ENCODE measurements at places on chromosomes 7 and 10.

GRCh38 chr7:127383123-127383835 lies 9.2 kb downstream of the ZNF800 start:
- DNase-seq, result no peak

GRCh38 chr10:12902135-12902572 lies 99.4 kb downstream of the CCDC3 start:
- peak; percentile 53 for DNase-seq

DNA sequence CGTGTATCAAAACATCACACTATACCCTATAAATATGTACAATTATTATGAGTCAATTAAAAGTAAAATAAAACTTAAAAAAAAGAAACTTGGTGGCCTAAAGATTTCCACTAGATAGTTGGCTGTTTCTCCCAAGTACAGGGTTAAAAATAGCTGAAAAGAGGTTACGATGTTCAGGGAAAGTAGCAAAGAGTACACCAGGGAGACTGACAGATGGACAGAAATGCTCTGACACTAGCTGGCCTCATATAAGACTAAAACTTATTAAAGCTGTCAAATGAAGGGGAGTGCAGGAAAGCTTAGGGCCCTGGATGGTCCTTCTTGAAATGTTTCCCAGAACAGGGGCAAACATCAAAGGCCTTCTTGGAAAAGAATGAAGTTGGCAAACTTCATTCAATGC lies 51.3 kb downstream of the TCAF1 start:
- DNase-seq, result no peak

- DNase-seq, result no peak
These were observed 392.5 kb downstream of the NRG3 start for GRCh38 chr10:82267465-82267864.

GRCh38 chr7:101169838-101170551 lies 4.6 kb upstream of the VGF start:
- peak; percentile 77 for DNase-seq

DNA sequence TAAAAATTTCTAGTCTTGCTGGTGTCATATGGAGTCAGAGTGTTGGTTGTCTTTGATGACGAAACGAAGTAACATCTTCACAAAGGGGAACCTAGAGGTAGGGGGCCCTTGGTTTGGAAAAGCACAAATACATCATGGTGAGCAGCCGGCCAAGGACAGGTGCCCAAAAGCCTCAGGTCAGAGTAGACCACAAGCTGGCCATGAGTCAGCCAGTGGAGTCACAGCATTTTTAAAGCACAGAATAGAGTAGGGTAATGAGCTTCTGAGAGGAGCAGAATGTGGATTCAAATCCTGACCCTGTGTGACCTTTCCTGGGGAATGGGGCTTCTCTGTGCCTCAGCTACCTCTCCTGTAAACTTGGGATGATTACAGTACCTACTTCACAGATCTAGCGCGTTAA lies 5.3 kb downstream of the CAMK2B start:
- DNase-seq, result no peak

DNA sequence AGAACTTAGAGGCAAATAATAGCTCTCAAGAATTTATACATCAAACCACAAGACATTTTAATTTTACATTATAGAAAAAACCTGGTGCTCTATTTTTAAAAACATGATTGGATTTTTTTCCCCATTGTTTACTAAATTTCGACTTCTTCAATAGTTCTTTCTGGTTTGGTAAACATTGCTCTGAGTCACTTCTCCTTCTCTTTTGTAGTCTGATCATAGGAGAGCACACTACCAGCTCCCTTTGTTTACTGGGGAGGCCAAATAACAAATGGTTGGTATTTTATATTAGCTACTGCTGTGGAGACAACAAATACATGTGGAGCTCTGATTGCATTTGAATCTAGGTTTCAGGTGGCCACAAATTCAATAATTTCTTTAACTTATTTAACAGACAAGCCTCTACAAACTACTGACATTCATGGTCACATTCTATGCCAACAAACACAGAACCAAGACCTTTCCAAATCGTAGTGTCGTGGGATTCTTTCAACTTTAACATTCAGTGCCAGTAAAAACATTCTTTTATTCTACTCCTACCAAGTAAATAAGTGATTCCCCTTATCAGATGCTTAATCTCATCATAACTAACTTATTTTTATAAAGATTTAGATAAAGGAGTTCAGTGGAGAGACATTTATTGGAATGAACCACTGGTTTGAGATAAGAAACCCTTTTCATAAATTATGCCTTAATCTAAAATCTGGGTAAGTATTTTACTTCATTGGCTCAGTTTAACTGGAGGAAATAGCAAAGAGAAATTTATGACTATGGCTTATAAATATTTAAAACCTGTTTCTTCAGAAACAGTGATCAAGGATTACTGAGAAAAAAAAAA lies 17.7 kb upstream of the FXYD4 start:
- no peak for DNase-seq

GRCh38 chr7:144388950-144389349 lies 14.5 kb downstream of the NOBOX start:
- no peak for DNase-seq

GRCh38 chr7:148262721-148263229 lies 327.8 kb upstream of the C7orf33 start:
- peak; percentile 32 for DNase-seq

- no peak for DNase-seq
These were observed 410.0 kb downstream of the HTR7 start for GRCh38 chr10:90447831-90448230.

- no peak for DNase-seq
These were observed 46.6 kb upstream of the ADRA2A start for GRCh38 chr10:111030042-111030750.

DNA sequence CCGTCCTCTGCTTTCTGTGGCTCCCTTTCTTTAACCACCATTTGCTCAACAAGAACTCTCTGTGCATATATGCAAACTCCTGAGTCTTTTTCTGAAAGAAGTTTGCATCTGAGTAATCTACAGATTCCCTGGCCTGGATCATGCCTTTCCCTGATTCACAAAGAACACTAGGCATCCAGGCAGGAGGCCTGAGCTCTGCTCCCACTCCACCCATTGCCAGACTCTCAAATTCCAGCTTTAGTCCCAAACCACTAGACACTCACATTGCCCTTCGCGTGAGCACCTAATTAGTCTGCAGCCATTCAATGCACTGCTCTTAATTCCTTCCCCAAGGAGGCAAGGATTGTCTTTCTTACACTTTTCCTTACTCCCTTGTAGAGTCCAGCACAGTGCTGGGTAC lies 60.9 kb downstream of the ABCC2 start:
- no peak for DNase-seq

DNA sequence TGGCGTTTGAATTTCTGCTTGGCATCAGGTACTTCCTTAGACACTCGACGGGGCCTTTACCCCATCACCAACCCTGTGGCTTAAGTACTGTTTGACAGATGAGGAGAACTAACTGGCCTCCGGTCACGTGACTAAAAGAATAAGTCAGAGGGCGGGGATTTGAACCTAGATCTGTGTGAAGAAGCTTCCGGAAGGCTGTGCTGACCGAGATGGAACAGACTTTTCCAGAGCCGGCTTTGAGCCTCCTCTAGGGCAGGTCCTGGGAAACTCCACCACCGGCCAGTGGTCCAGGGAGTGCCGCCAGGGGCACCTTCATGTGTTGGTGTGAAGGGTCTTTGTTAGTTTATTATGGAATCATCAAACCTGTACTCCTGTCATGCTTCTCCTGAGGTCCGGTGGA lies 26.9 kb downstream of the CAMK1D start:
- no peak for DNase-seq

- no peak for DNase-seq
These were observed 8.9 kb downstream of the IGFBP1 start for GRCh38 chr7:45897042-45897690.

GRCh38 chr7:77698042-77698625 lies 1.9 kb downstream of the RSBN1L start:
- no peak for DNase-seq

DNA sequence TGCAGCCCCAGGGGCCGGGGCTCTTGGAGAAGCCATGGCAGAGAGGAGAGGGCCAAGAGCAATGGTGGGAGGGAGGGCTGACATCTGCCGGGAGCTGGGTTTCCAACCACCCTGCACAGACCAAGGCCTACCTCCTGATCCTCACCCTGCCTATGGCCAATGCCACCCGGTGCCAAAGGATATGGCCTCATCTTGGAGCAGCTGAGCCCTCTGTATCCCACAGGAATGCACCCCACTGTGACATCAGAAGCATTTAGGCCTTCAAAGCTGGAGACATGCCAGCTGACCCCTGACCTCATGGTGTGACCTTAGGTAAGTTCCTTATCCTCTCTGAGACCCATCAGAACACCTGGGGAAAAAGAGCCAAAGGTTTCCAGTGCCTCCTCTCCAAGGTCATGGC lies 113.6 kb upstream of the ZMIZ1 start:
- DNase-seq, result no peak

GRCh38 chr7:18536486-18536885 lies 40.9 kb downstream of the HDAC9 start:
- no peak for DNase-seq
